Stimulated activated CD8-positive, alpha-beta memory T cell treated with anti-CD3 and anti-CD28 coated beads, Interleukin-15, amount 100 ng/mL, for 24 hours (primary cell): ENCODE measurements at places on chromosomes 13 and 19.

DNA sequence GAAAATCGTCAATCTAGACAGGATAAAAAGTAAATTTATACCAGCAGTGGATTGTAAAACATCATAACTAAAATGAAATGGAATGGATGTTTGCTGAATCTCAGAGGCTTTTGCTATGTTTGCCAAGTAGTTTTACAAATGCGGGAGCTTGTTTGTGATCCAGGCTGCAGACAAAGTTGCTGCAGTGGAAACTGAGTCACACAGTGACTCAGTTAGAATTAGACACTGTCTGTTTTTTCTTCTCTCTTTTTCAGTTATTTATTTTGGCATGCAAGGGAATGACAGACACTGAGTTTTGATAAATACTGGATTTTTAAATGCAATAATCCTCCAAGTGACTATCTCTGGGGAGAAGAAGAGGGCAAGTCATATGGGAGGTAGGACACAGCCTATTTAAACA is 4.6 kb upstream of the PNMA8A start:
- no peak for DNase-seq

DNA sequence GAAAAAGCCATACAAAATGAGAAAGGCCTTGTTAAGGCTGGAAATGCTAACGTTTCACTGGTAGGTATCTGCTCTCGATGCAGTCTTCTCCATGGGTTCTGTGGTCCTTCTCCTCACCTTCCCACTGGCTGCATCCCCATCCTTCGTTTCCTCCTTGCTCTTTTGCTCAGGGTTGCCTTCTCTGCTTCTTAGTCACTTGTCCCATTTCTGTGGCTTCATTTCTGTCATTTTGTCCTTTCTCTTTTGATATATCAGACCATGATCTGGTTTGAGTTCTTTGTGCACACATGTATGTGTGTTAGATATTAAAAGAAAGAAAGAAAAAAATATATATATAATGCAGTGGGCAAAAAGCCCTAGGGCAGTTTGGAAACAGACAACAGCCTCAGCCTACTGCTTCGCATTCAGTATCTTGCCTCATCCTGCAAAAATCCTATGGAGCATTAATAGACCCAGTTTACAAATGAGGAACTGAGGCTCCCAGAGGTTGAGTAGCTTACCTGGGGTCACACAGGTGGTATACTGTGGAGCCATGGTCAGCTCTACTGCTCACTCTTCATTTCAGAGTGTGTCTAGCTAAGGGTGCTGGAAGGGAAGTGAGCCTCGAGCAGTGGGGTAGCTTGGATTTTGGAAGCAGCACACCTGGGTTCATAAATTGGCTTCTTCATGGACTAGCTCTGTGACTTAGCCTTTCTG is 57.6 kb upstream of the MEDAG start:
- DNase-seq: no peak

DNA sequence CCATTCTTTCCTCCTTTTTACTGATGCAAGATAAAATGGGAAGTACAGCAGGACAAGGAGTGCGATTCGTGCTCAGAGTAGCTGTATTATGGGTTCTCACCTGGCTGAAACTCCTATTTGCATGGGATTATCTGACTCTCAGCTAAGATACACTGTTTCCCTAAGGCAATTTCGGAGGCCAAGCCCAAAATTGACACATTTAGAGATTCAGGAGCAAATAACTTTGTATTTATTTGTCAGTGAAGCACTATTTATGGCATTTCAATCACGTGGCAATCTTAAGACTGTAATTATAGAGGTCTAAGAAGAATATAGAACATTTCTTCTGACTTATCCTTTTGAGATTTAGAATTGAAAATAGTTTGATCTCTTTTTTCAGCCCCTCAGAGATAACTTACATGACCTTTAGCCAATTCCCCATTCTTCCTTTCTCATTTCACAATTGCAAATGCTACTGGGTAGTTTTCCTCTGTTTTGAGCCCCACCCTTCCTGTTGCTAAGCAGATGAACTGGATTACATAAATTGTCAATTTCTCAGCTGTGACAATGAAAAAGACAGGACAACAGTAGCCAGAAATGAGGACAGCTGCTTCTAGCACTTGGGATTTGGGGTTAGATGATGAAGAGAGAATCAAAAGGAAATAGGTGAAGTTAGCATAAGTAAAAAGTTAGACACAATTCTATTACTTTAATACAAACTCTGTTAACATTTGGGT is 122.7 kb upstream of the FRY start:
- no peak for DNase-seq

- no peak for DNase-seq
Observed at GRCh38 chr13:101013245-101013644, 338.6 kb upstream of the TMTC4 start.

DNA sequence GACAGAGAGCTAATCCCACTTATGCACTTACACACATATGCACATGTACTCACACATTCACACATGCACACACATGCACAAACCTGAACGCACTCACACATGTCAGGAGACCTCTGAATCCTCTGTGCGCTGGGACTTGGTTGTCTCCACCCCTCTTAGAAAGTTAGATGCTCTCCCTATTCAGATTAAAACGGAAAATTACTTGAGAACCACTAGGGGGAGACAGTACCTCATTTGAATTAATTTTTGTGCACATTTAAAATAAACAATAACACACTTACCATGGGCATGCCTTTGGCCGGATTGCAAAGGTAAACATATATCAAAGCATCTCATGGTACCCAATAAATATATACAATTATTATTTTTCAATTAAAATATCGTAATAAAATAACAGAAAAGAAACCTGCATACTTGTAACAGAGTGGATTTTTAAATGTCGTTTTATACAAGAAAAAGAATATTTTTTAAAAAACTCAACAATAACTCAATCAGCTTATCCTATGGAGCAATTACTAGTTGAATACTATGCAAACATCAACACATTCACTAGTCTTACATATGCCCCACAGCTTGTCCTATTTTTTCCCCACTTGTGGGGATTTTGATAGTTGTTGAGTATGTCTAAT is 9.5 kb upstream of the LILRB4 start:
- DNase-seq: no peak

DNA sequence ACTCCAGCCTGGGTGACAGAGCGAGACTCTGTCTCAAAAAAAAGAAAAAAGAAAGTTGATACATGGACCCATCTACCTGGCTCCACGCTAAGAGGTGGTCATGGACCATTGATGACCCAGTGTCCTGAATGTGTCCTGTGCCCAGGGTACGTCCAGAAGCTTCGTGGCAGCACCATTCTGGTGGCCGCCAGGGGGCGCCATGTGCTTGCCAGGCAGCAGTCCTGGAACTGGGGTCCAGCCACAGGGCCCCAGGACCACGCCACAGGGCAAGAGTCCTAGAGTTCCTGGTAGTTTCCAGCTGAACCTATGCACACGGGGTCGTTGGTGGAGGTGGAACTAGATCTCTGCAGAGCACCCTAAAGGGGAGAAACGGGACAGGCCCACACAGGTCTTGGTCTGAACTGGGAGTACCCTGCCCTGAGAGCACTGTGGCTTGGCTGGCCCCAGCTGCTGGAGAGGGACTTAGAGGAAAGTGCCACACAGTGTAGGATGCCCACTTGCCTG is 19.9 kb upstream of the FBXO27 start:
- DNase-seq: peak; percentile 46

DNA sequence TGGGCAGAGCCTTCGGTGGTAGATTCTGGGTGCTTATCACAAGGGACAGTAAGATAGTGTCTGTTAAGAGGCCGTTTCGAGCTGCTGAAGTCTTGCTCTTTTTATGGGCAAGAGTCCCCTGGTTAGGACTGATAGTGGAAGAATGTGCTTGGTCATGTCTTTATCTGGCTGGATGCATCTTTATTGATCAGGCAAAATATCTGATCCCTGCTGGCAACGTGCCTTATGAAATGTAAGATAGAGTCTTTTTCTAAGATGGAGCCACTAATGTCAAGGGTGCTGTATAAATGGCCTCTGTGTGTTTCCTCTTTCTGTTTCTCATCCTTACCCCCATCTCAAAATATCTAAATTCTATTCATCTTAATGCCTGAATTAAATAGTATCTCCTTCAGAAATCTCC is 53.3 kb downstream of the MYO16 start:
- no peak for DNase-seq

DNA sequence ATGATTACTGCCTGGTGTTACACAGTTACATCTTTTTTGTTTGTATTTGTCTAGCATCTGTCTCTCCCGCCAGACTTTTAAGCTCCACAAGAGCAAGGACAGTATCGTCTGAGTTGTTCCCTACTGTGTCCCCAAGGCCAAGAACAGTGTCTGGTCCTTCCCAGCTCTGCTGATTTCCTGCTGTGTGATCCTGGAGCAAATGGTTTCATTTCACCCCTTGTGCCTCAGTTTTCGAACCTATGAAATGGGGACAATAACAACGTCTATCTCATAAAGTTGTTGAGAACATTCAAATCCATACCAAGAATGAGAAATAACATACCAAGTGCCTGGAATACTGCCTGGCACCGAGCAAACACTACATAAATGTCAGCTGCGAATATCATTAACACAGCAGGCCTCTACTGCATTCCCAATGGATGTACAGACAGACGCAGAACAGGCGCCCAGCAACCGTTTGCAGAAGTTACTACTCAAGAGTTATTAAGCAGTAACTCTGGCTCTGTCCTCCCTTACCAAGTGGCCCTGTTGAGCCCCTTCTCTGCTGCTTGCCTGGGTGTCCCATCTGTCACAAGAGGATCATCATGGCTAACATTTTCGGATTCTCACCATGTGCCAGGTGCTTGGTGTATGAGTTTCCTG is 11.4 kb downstream of the XRCC1 start:
- no peak for DNase-seq

GRCh38 chr19:18083929-18084684 is 2.6 kb downstream of the IL12RB1 start:
- no peak for DNase-seq

- no peak for DNase-seq
Observed at GRCh38 chr19:55208880-55209692, at the start of gene PTPRH. Gene PTPRH (minus strand): TSS chr19:55209501. CDS start chr19:55209433, 68 bp downstream.

- DNase-seq: no peak
Observed at GRCh38 chr19:45825917-45826893, 11.1 kb upstream of the RSPH6A start.

GRCh38 chr13:110756219-110756631 is 42.7 kb downstream of the ING1 start:
- no peak for DNase-seq

GRCh38 chr19:33300894-33301143 is 1.5 kb downstream of the CEBPA start:
- no peak for DNase-seq

GRCh38 chr19:18373892-18374629 is 11.9 kb upstream of the GDF15 start:
- peak; percentile 14 for DNase-seq

DNA sequence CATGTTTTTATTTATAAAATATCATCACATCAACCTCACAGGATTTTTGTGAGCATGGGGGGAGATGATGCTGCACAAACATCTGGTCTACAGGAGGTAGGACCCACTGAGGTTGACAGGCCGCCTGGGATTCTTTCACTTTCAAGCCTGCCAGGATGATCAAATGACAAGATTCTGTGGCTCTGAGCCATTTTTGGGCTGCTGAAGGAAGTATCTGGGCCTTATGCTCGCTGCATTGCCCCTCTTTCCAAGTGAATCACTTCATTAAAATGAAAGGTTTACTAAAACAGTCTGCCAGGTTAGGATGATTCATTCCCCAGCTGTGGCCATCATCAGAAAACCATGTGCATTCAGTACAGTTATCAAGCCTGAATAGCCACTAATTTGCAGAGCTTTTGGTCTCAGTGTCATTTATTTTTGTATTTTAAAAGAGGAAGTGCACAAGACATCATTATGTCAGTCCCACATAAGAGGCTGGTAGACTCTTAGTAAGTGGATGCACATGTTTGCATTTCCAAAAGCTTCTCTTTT is 34.4 kb downstream of the STARD13 start:
- DNase-seq: no peak

DNA sequence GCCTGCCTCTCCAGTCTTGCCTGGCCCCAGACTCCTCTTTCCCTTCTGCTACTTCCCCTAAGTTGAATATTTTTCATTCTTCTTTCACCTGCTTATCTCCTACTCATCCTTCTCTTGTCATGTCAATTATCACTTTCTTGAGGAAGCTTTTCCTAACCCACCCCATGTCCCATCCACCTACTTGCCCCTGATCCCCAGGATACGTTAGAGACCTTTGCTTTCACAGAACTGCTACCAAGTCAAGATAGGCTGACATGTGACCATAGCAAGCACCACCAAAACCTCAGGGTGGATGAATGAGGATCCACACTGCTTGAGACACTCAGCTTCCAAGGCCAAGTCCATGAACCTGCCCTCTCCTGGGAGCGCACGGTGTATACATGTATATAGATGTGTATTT is 131.5 kb downstream of the DNAJC15 start:
- no peak for DNase-seq

DNA sequence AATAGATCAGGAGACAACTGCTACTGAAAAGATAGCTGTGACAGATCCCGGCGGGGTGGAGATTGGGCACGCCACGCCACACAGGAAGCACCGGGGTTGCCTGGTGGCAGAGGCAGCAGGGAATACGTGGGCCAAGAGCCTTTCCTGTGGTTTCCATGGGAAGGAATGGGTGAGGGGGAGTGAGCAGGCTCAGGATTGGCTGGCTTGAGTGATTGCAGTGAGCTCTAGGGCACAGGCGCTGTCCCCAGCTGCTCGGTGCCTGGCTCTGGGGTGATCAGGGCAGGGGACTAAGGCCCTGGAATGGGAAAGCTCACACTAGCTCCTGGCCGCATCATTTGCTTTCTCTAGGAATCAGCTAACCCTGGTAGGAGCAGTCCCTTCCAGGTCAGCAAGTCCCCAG is 166.1 kb downstream of the USP12 start:
- no peak for DNase-seq

- DNase-seq: no peak
Observed at GRCh38 chr19:43623889-43624670, 4.7 kb upstream of the ZNF428 start.

DNA sequence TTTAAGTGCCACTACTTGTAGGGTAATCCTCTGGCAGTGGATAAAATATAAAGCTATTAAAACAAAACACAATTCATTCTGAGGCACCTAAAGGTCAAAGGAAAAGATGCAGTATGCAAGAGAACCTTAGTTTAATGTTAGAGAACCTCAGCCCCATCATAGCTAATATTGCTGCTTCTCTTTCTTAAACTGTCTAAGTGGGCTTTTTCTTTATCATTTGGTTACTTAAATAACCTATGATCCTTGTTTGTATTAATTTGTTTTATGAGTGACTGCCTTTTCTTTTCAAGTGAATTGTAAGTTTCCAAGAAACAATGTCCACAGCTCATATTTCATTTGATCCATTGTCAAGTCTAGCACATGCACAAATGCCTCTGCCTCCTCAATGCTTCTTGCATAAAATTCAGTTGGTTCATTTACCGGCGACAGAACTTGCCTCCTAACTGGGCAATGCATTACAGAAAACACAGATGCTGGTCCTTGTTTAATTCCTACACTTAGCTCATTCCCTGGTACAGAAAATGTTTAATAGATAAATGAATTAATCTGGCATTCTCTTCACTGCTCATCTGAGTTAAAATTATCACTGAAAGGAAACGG is 1049.8 kb downstream of the OLFM4 start:
- DNase-seq: no peak

GRCh38 chr13:74623761-74624160 is 489.6 kb upstream of the KLF12 start:
- no peak for DNase-seq

- DNase-seq: no peak
Observed at GRCh38 chr19:8655340-8655709, 24.9 kb downstream of the NFILZ start.

GRCh38 chr13:50449465-50449864 is 394.0 kb downstream of the DLEU7 start:
- no peak for DNase-seq
